ENCODE measurements at places on chromosomes 1 and 21.

- DNase-seq: no peak
These were observed 13.6 kb upstream of the SIKE1 start for GRCh38 chr1:114794038-114794437.

GRCh38 chr21:16792101-16792500 is 720.7 kb upstream of the CXADR start:
- no peak for DNase-seq

GRCh38 chr1:59101518-59101917 is 195.4 kb upstream of the FGGY start:
- no peak for DNase-seq

DNA sequence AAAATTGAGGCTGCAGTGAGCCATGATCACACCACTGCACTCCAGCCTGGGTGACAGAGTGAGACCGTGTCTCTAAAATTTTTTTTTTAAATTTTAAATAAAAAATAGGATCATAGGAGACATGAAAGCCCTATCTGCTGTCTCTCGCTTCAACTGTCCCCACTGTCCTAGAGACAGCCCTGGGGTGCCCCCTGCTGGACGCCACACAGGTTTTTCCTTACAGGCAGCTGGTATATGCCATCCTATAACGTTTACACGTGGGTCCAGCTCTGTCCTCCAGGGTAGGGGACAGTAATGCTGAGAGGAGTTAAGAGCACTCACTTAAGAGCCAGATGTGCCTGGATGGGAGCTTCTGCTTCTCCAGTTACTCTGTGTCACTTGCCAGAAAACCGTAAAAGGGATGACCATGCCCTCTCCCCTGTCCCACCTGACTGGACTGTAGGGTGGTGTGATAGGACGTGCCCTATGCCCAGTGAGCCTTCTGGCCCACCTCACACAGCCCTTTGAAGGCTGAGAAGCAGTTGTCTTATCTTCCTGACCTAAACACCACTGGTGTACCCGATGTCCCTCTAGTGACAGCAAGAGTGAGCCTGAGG is 8.5 kb downstream of the FBXO2 start:
- peak; percentile 82 for DNase-seq

GRCh38 chr1:183883623-183884022 is 78.7 kb downstream of the RGL1 start:
- DNase-seq: no peak

DNA sequence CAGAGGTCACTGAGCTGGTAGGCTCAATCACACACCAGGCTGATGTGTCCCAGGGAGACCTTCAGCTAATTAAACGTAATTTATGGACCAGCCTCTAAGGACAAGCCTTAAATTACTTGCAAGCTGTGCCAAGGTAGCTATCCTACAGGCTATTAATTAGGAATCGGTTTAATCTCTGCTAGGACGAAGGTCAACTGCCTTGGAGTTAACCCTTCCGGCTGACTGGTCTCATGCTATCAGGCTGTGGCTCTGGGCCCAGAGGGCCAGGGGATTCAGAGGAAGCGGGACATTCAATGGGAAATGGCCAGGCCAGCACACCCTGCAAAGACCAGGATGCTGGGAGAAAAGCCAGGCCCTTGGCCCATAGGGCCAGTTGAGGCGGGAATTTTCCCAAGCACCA is 19.0 kb downstream of the DHRS3 start:
- no peak for DNase-seq

DNA sequence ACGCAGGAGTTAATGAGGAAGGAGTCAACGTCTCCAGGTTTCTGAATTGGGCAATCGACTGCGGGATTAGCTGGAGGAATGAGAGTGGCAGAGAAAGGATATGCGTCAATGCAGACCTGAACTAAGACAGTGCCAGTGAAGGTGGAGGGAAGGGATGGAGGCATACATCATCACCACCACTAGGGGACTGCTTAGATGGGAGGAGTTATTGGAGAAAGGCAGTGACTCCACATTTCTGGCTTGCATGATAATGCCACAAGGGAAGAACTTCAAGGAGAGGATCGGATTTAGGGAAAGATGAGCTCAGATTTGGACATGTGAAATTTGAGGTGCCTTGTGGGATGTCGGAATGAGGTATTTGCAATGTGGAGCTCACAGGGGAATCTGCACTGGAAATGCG is 17.5 kb downstream of the VASH2 start:
- peak; percentile 39 for DNase-seq

DNA sequence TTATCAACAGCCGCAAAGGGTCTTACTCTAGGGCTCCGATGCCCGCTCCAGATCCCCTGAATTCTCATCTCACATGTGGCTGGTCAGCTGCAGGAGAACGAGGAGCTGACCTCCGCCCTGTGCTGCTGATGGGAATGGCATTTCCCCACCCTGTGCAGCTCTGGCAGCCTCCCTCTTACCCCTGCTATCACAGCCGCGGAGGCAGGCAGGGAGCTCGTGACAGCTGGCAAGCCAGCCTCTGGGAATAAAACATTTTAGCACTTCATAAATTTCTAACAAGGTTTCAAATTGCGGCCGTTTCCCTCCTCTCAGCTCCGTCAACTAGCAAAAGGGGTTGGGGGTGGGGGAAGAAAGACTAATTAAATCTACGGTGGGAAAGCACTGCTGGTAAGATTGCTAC is 81.1 kb downstream of the DSCAM start:
- no peak for DNase-seq

DNA sequence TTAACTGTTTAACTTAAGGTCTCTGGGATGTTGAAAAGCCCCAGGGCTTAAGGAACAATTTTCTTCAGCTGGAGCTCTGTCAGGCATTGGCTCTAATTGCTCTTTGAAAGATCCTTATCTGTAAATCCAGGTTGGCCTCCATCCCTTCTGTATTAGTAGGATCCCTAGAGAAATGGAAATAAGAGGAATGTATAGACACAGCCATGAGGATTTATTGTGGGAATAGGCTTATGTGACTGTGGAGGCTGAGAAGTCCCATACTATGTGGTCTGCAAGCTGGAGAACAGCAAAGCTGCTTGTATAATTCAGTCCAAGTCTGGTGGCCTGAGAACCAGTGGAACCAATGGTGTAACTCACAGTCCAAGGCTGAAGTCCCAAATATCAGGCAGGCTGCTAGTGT is 47.6 kb upstream of the VAV3 start:
- no peak for DNase-seq

DNA sequence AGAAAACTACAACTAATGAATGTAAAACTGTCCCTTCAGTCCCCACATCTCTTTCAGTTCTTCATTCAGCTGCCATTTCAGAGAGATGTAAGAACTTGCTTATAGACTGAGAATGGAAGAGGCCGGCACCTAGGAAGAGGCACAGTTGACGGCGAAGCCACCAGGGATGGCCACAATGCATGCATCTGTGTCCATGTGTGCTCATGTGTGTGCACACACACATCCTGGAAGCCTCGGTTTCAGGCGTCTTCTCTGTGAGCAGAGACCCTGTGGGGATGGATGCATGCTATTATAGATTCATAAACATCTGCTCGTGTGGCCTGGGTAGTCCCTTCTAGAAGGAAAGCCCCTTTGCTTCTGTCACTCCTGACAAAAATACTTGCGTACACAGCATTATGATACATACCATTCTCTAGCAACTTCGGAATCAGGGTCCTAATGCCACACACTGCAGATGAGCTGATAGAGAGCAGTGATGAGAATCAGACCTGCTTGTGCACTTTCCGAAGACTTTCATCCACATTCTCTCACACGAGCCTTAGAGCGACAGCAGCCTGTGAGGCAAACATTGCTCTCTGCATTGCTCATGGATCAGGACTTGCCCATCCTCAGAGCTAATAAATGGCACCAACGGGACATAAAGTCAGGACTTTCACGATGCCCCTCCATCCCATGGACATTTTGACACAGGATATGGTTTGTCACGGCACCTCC is 12.4 kb upstream of the GPR61 start:
- no peak for DNase-seq

DNA sequence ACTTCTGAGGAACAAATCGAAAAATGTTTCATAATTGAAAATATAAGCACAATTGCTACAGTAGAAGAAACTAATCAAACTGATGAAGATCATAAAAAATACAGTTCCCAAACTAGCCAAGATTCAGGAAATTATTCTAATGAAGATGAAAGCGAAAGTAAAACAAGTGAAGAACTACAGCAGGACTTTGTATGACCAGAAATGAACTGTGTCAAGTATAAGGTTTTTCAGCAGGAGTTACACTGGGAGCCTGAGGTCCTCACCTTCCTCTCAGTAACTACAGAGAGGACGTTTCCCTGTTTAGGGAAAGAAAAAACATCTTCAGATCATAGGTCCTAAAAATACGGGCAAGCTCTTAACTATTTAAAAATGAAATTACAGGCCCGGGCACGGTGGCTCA is 30.6 kb downstream of the IFNAR1 start:
- no peak for DNase-seq

DNA sequence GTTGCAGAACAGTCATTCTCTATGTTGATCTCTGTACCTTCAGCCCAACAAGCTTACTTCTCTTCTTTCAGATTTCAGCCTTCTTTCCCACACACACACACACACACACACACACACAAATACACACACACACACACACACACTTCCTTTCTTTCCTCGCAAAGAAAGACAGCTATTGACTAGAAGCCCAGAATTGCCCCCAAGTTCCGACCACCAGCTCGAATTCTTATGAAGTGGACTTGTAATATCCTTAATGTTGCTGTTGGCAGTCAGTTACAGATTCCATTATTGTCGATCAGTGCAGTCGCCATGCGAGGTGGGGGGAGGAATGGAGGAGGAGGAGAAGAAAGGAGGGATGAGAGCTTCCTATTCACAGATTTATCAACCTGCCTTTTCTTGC is 125.5 kb downstream of the CLEC20A start:
- no peak for DNase-seq

- DNase-seq: no peak
These were observed 210.3 kb upstream of the AJAP1 start for GRCh38 chr1:4444086-4444485.

GRCh38 chr1:152111515-152111968 is 3.7 kb downstream of the TCHH start:
- DNase-seq: no peak

DNA sequence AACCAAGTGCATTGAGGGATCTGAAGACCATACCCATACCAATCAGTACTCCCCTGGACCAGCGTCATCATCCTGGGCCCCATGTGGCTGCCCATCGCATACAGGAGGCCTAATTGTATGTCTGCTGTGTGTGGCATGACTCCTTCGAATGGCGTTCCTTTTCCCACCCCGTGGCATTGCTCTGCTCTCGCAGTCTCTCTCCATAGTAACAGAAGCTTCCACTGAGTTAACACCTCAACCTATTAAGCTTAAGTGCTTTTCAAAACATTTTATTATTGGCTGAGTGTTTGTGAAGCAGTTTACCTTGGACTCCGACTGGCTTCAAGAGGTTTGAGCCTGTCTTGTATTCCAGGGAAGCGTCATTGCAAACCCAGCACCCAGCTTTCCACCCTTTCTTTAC is 187.1 kb upstream of the LMO4 start:
- no peak for DNase-seq

DNA sequence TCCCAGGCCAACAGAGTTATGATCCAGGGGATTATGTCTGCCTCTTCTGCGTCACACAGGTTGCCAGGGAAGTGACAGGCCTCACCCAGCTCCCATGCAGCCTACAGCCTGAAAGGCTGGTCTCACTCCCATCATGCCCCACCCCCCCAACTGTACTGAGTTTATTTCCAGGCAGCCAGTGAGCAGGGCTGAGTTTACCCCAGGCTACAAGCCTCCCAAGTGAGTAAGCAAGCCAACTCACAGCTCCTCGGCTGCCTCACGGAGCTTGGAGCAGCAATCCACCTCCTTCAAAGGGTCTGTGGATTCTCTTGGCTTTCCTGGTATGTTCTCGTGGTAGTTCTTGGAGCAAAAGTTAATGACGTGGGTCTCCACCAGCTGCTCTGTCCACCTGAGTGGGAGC is 1147.6 kb upstream of the ADGRL4 start:
- DNase-seq: no peak

- DNase-seq: no peak
These were observed 34.5 kb downstream of the HMGB4 start for GRCh38 chr1:33898406-33898805.

GRCh38 chr1:64515427-64515826 is 45.5 kb downstream of the CACHD1 start:
- no peak for DNase-seq

GRCh38 chr1:40676501-40676900 is 11.0 kb upstream of the RIMS3 start:
- no peak for DNase-seq

DNA sequence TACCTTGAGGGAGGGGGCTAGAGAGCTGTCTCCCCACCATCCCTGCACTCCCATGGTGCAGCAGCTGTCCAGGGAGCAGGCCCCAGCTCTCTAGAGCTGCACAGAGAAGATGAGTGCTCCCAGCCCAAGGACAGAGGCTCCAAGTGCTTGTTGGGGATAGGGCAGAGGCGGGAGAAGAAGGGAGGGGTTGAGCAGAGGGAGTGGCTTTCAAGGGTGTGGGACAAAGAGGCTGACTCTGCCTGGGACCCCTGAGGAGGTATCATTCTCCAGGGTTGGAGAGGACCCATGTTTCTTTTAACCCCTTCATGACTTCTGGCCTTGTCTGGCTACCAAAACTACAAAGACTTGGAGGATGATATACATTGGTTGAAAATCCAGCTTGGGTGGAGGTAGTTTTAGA is 14.6 kb downstream of the FOXD2 start:
- DNase-seq: no peak

- DNase-seq: no peak
These were observed 1418.8 kb downstream of the MRPL39 start for GRCh38 chr21:24188506-24188905.

DNA sequence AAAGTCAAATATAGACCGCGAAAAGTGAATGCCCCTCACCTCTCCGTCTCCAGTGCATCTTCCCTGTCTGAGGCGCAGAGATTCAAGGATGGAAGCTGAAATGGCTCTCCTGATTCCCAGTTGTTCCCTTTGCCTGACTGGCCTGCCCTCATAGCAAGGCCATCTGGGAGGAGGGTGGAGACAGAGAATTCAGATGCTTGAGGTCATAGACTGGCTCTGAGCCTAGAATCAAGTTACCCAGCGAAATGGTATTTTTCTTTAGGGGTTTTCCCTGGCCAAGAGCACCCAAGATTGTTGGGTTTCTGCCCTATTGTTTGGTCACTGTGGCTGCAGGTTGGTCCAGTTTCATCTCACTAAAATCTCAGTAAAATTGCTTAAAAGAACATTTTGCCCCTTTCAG is 7.2 kb downstream of the METTL13 start:
- no peak for DNase-seq

- DNase-seq: no peak
These were observed 10.2 kb upstream of the TOMM20 start for GRCh38 chr1:235138821-235139220.
